Skeletal muscle cell (primary cell): ENCODE measurements at places on chromosomes 7 and 10.
A peak's percentile ranks its signal among the peaks of the same experiment; 100 is the strongest.

DNA sequence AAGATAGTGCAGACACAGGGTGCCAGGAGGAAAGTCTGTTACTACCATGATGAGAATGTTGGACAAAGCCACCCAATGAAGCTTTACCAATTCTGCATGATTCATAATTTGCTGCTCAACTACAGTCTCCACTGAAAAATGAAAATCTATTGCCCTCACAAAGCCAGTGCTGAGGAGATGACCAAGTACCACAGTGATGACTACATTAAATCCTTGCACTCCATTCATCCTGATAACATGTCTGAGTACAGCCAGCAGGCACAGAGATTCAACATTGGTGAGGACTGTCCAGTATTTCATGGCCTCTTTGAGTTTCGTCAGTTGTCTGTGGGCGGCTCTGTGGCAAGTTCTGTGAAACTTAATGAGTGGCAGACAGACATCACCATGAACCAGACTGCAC, 144.0 kb downstream of the PLCE1 start:
- no peak for DNase-seq

DNA sequence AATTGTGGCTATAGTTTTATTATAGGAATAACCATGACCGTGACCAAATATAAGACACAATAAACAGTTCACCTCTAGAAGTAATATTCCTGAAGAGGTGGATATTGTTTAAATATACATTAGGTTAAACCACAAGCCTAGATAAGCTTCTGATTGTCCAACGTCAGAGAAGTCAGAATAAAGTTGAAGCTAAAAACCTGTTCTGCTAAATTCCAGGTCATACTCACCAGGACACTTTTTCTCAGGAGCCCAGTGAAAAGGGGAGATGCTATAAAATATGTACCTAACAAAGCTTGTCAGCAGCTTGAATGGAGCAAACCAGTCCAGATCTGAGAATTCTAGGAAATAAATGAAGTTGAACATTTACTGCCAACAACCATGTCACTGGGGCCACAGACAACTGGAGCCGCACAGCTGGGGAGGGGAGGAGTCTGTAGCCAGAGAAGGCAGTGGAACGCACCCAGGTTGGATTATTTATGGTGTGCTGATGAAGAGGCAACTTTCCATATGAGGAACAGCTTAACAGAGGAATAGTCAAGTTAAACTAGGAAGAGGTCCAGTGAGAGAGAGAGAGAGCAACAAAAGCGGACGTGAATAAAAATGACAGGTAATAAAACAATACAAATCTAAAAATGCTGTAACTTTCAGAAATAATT, 191.1 kb downstream of the ZNF438 start:
- no peak for DNase-seq

- no peak for DNase-seq
Observed at GRCh38 chr7:15507708-15508107, 54.1 kb downstream of the AGMO start.

GRCh38 chr10:94288361-94289101, 74.2 kb downstream of the NOC3L start:
- no peak for DNase-seq

DNA sequence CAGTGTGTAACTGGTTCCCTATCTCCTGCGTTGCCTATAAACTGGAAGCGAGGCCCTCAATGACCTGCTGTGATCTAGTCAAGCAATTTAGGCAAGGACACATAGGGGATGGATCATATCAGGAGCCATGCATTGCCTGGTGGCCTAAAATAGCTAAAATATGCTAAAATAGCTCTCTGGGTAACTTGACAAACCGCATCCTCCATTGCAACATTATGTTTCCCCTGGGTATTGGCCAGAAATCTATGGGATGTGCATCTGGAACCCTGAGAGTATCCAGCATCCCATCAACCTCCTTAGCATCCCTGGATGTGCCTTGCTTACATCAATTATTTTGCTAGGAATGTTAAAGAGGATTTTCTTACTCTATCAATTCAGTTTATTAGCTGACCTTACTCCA, 91.7 kb upstream of the ADCY1 start:
- DNase-seq: no peak

- DNase-seq: no peak
Observed at GRCh38 chr7:36730046-36730445, 5.8 kb upstream of the AOAH start.

GRCh38 chr10:66307826-66308225, 618.0 kb upstream of the LRRTM3 start:
- DNase-seq: no peak

DNA sequence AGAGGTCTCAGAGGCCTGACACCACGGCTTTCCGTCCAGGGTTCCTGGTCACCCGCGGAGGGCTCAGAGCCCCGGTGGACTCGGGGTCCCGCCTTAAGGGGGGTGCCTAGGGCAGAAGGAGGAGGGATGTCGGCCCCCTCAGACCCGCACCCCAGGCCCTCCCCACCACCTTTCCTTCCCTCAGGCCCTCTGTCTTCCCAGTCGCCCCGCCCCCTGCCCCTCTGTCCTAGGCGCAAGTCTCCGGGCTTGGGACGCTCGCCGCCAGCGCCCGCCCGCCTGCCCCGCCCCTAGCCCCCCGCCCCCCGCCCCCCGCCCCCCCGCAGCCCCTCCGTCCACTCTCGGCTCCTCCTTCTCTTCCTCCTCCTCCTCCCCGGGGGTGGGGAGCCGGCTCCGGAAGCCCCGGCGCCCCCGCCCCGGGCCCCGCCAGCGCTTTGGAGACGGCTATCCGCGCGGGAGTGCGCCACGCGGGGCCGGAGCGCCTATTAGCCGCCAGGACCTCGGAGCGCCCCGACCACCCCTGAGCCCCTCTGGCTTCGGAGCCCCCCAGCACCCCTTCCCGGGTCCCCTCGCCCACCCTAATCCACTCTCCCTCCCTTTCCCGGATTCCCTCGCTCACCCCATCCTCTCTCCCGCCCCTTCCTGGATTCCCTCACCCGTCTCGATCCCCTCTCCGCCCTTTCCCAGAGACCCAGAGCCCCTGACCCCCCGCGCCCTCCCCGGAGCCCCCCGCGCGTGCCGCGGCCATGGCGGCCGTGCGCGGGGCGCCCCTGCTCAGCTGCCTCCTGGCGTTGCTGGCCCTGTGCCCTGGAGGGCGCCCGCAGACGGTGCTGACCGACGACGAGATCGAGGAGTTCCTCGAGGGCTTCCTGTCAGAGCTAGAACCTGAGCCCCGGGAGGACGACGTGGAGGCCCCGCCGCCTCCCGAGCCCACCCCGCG, at the start of gene AEBP1:
Gene AEBP1 (plus strand): TSS at position 423 of the 937 bp plus-strand sequence. CDS start 321 bp downstream, at position 744.
- DNase-seq: no peak

DNA sequence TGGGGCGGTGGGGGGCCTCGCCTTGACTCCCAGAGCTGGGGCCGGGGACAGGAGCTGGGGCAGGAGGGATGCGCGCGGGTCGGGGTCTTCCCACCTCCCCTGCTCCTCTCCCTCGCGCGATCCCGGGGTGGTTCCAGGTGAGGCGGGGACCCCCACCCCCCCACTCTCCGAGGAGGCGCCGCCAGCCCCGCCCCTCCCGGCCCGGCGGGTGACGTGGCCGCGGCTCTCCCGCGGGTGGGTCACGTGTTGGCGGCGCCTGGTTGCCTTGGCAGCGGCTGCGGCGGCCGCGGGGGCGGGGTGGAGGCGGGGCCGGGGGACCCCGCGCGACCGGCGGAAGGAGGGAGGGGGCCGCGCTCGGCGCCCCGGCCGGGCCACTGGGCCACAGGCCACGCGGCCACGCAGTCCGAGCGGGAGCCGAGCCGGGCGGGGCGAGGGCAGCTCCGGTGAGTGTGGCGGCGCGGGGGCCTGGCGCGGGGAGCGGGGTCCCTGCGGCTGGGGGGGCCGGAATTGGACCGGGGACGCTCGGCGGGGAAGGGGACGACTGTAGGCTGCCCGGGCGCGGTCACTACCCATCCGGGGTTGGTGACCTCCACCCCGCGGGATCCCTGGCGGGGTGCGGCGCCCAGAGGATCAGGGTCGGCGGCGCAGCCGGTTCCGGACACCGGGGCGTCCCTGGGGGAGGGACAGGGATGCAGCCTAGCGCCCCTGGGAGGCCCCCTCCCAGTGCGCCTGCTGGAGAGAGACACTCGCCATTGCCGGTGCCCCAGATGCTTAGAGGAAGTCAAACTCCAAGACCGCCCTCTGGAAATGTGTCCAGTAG, at the start of gene ORAI2:
Gene ORAI2 (plus strand): TSS at position 357 of the 820 bp plus-strand sequence. CDS start 5,382 bp downstream, outside the sequence.
- DNase-seq: no peak

DNA sequence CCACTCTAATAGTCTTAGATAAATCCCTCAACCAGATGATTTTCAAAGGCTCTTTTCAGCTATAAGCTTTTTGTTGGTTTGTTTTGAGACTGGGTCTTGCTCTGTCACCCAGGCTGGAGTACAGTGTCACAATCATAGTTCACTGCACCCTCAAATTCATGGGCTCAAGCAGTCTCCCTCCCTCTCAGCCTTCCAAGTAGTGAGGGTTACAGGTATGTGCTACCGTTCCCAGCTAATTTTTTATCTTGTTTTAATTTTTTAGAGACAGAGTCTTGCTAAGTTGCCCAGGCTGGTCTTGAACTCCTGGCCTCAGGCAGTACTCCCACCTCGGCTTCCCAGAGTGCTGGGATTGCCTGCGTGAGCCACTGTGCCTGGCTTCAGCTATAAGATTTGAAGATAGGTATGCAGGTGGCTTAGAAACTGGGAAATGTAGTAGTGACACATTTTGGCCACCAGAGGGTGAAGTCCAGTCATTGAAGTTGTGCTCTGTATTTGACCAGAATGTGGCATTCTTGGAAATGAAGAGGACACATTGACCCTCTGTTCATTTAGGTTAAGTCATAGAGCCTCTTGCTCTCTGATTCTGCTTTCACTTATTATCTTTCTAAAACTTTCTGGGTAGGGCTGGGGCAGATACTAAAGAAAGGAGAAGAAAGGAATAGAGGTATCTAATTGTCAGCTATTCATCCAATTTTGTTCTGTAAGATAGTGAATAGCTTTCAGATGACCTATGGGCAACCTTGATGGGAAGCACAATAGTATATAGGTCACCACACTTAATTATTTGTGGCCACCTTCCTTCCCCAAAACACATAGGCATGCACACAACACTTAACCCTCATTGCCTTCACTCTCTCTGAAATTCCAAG, 36.0 kb downstream of the R3HCC1L start:
- no peak for DNase-seq

GRCh38 chr7:130273081-130273932, 6.6 kb downstream of the CPA2 start:
- peak; percentile 56 for DNase-seq

- peak; percentile 41 for DNase-seq
Observed at GRCh38 chr7:92255308-92255707, 9.5 kb downstream of the ANKIB1 start.

- DNase-seq: no peak
Observed at GRCh38 chr10:28765641-28766040, 88.3 kb downstream of the BAMBI start.

GRCh38 chr7:33807779-33808482, 97.4 kb upstream of the BMPER start:
- DNase-seq: peak; percentile 72

DNA sequence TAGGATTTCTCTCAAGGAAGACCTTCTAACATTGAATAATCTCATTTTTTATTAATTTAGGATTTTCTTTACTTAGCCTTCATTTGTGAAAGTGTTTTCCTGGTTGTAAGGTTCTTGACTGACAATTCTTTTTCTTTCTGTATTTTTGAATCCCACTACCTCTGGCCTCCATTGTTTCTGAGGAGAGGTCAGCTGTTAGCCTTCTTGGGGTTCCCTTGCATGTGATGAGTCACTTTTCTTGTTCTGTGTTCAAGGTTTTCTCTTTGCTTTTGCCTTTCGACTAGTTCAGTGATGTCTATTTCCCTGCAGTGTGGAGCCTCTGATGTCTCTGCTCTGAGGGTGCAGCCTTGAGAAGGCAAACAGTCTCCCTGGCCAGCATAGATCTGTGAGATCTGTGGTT, 304.1 kb upstream of the ZNF32 start:
- DNase-seq: no peak

DNA sequence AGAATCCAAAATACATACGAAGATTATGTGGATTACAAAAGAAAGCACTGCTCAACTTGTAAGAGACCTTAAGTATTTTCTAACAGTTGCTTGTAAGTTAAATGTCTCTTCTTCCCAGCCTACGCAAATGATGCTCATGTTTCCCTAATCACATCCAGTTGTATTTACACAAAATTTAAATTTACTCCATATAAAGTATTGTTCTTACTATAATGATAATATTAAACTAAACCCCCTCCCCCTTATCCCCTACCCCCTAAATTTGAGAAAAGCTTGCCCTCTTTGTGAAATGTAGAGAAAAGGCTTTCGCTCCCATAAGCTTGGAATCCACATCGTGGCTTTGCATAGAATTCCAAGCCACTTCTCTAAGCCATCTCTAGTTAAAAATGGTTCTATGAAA, 29.4 kb downstream of the ANKMY2 start:
- DNase-seq: no peak

GRCh38 chr7:22082553-22082885, 136.8 kb upstream of the CDCA7L start:
- no peak for DNase-seq

DNA sequence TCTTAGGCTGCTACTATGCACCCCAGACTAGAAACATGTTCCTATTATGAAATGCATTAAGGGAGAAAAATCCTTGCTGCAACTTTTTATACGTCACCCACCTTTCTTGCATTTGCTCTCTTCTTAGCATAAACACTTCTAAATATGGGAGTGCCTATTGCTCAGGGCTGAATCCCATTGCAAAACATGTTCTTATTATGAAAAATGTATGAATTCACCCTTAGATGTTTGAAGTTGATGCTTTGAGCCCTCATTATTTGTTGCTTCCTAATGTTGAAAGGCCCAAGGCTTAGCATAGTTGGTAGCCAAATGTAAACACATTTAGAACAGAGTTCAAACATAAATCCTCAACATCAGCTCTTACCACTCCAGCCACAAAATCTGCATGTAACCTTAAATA, 52.8 kb downstream of the BMPER start:
- DNase-seq: peak; percentile 9

GRCh38 chr7:1742555-1743303, 72.7 kb downstream of the ELFN1 start:
- DNase-seq: no peak

DNA sequence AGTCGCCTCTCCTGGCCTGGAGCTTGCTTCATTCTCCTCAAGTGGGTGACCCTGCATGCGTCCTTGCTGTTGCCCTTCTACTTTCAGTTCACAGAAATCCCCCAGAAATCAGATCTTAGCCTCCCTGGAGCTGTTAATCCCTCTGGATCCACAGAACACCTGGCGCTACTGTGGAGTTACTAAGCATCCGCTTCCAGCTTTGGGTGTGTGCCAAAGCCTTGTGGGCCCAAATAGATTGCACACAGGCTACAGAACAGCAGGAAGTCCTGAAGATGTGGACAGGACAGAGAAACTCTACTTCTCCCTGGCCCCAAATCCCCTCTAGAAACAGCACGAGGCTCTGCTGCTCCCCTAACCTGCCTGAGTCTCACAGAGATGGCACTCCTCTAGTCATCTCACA, 36.6 kb upstream of the PDLIM1 start:
- no peak for DNase-seq

DNA sequence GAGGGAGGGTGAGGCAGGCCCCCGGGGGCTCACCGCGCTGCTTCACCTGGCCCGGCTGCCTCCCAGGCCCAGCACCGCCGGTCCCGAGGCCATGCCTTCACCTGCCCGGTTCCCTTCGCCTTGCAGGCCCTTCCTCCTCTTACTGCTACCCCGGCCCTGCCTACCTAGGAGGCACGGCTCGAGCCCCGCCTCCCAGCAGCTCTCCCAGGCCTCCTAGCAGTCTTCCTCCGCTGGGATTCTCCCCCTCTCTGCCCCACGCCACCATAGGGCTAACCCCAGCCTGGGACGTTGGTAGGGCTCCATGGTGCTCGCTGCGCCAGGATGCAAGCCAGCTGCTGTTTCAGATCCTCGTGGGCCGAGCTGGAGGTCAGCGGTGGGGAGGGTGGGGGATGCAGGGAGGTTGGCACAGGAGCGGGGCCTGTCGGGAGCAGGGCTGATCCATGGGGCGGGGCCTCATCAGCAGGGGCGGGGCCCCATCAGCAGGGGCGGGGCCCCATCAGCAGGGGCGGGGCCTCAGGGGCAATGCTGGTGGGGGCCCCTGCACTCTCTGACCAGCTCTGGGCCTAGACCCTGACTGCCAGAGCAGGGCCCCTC, 63.3 kb downstream of the RASGEF1A start:
- no peak for DNase-seq
